ENCODE measurements at places on chromosomes 4 and X.

DNA sequence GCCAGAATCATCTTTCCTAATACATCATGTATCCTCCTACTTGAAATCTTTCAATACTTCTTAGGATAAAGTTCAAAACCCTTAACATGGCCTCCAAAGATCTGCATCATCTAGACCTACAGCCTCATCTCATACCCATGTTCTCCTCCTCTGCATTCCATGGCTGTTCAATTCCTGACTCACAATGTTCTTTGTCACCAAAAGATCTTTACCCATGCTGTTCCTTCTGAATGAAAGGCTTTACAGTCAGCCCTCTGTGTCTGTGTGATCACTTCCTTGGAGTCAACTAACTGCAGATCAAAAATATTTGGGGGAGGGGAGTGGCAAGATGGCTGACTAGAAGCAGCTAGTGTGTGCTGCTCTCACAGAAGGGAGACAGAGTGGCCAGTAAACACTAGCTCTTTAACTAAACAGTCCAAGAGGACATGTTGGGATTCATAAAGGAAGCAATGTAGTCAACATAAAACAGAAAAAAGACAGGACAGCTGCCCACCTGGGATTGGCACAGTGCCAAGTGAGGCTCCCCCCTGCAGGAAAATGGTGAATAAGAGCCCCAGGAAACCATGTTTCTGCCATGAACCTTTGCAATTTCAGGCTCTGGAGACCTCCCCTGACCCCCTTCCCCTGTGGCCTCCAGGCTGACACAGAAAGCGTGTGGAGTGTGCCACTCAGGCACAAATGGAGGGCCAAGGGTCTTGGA is 31.9 kb downstream of the CBR4 start:
- no peak for DNase-seq

DNA sequence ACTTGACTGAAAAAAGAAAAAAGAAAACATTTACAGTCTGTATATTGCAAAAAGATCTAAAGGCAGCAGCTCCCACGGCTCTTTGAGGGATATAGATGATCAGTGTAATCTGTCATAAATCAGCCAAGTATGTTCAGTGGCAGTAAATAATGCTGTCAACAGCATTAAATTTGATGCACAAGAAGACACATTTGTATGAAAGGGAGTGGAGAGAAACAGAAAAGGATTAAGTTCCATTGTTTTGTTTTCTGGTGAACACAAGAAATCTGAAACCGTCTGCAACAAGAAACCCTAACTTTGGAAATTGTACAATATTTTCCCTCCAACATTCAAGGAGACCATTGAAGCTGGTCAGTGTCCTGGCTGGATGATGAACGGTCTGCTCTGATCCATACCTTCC is 27.6 kb upstream of the C1QTNF7 start:
- DNase-seq, result no peak

DNA sequence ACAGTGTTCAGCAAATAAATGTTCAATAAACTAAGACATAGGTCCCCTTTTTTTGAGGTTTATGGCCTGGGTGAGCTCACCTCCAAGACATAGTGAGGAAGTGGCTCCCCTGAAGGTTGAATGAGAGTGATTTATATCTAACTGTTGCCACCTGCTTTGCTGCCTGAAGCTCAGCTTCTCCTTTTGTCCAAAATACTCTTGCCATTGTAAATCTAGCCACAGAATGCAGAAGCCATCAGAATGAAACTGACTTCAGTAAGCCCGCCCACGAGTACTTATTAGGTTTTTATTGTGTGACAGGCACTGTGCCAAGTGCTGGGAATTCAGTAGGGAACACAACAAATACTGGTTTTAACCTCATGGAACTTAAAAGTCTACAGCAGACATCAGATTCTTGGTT is 18.0 kb downstream of the SPINK2 start:
- no peak for DNase-seq

DNA sequence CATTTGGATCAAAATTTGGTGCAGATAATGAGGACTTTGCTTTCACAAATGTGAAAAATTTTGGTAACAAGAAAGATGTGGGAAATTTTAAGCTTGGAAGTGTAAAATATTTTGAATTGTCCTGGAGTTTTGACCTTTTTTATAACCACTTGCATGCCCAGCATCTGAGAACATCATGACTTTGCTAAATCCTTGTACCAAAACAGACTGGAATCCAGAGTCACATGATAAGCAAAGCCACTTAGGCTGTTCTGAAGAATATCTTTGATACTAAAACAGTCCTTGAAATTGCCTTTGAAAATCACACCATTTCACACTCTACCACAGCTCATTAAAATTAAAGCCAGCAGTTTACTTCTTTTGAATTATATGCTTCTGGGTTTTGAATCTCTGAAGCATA is 2.5 kb upstream of the PPM1K start:
- no peak for DNase-seq

DNA sequence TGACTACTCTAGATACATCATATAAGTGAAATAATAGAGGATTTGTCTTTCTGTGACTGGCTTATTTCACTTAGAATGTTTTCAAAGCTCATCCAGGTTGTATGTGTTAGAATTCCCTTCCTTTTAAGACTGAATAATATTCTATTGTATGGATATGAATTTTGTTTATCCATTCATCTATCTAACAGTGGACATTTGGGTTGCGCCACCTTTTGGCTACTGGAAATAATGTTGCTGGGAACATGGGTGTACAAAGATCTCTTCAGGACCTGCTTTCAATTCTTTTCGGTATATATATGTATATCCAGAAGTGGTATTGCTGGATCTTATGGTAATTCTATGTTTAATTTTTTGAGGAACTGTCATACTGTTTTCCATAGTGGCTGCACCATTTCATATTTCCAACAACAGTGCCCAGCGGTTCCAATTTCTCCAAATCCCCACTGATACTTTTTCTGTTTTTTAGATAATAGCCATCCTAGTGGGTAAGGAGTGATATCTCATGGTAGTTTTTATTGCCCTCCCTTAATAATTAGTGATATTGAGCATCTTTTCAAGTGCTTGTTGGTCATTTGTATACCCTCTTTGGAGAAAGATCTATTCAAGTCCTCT is 3.4 kb upstream of the SCD5 start:
- DNase-seq, result no peak

Measured in NCI-H526 treated with DMSO at 0.1 percent for 48 hours (cell line).